ENCODE measurements at places on chromosomes 7 and 10.

GRCh38 chr7:145624618-145625017 lies 492.0 kb upstream of the CNTNAP2 start:
- DNase-seq = no peak

DNA sequence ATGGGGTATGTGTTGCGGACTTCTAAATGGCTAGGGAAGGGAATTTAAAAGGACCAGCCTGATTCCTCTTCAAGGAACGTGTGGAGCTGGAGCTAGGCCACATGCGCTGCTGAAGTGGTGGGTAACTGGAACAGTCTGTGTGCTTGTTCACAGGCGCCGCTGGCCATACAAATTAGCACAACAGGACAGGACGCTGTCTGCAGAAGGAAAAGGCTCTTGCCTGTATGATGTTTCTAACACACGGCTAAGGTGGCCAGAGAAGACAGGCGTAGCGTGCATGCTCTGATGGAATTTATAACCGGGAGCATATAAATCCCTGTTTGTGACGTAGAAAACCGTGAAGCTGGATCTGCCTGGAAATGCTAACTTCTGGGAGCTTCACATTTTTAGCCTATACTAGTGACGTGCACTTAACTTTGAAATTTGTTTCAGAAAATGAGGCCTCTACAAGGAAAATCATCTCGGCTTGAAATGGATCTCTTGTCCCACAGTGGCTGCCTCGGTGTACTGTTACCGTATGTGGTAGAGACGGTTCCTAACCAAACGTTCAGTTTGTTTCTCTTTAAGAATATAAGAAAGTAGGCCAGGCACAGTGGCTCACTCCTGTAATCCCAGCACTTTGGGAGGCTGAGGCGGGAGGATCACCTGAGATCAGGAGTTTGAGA lies 569.4 kb downstream of the PTPRN2 start:
- no peak for DNase-seq

- DNase-seq = no peak
Measured at GRCh38 chr7:5694221-5694754, 87.2 kb downstream of the RNF216 start.

DNA sequence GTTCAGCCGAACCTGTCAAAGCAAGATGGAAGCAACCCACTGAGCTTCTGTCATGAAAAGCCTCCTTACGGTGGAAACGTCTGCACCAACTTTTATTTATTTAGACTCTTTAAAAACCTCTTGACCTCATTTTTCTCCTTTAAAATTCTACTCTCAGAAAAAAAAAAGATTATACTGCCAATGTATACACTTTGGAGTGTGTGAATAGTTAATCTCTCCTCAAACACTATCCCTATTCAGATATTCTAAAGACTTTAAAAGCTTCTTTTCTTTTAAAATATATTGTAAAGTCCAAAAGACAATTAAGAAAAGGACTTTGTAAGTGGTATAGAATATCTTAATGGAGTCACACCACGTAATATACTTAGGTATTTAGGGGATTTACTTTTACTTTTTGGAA lies 335.2 kb upstream of the SEMA3D start:
- no peak for DNase-seq

DNA sequence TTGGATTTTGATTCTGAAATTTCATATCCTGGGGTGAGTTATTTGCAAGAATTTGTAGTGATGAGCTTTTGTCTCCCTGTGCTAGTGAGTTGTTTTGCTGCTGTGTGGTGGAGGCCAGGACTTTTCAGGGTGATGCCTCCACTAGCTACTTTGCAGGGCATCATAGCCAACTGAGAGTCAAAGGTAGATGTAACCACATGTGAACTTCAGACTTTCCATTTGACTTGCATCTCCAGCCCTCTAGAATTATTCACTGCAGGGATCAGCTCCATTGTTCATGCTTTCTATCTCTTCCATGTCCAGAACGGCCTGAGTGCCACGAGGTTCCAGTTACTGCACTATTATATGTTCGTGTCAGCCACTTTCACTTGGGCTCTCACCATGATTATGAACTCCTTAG lies 534.3 kb downstream of the GRM8 start:
- DNase-seq = no peak

DNA sequence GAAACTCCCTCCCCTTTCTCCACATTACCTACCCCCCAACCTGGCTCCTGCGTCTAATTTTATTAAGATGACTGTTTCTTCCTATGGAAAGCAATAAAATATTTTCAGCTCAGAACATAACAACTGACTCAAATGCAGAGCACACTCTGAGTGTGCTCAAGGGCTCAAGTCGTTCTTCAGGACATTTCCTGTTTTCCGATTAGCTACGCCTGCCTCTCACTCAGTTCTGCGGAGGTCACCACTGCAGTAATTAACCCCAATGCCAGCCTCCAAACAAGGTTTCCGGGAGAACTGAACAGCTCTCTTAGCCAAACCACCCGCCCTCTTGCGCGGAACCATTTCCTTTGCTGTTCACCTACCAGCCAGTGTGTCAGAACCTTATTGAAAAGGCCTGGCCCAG lies 19.3 kb downstream of the MYOF start:
- peak; percentile 30 for DNase-seq

- DNase-seq = no peak
Measured at GRCh38 chr7:91007371-91007770, 256.9 kb upstream of the FZD1 start.

DNA sequence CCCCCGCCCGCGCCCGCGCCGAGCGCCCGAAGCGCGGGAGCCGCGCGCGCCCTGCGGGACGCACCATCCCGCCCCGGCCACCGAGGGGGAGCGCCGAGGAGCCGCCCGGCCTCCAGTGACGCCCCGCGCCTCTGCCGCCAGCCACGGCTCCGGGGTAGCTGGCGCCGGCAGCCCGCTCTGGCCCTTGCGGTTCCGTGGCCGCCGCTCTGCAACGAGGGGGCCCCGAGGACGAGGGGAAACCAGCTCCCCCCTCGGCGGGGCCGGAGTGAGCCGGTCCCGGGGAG lies at the start of gene PAXIP1:
PAXIP1 (minus strand) TSS at position 33 of the 284 bp plus-strand sequence. CDS start 195 bp downstream, outside the sequence.
- peak; percentile 73 for DNase-seq

GRCh38 chr10:131231965-131232541 lies 79.5 kb downstream of the TCERG1L start:
- no peak for DNase-seq

DNA sequence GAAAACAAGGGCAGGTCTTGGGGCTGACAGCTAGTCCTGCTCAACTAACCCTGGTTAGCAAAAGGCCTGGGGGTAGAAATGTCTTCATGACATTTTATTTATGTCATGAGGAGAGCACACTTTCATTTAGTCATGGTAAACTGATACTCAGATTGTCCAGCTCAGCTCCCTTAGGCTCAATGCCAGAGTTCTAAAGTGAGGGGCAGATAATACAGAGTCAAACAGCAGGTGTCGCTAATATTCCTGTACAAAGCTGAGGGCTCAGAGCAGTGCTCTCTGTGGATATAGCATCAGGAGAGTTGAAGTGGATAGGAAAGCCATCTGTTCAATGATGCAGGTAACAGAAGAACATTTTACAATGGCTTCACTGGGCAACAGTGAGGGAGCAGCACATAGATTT lies 26.8 kb upstream of the CALCR start:
- no peak for DNase-seq

DNA sequence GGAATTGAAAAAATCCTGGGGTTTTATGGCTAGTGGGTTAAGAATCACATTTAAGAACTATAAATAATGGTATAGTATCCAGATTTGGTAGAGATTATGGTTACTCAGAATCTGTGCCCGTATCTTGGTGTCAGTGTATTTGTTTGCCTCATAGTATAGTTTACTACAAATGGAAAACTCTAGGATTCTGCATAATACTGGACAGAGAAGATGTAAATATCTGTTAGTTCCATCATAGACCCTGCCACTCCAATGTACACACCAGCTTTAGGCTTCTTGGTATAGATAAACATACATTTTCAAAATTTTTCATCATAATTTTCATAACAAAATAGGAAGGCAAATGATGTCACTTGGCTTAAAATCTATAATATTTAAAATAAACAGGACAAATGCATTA lies 108.1 kb downstream of the CFTR start:
- DNase-seq = no peak

DNA sequence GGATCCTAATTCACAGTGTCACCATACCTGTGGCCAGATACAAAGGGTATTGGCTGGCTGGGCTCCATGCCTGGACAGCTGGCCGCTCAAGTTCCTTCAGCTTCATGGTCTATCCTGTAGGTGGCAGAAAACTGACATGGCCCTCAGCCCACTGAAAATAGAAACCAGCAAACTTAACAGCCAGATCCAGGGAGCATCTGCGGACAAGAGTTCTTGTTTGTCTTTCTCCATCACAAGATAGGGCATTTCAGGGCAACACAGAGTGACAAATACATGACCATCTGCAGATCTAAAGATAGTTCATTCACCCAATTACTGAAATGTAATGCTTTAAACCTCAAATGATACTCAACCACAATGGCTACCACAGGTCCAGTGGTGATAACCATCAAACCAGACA lies 2.8 kb downstream of the SEC31B start:
- no peak for DNase-seq

GRCh38 chr7:29356631-29357030 lies 162.1 kb downstream of the CHN2 start:
- no peak for DNase-seq

GRCh38 chr10:1155791-1156615 lies 99.8 kb downstream of the WDR37 start:
- DNase-seq = no peak

- DNase-seq = no peak
Measured at GRCh38 chr7:154777489-154777888, 225.4 kb downstream of the PAXIP1 start.

DNA sequence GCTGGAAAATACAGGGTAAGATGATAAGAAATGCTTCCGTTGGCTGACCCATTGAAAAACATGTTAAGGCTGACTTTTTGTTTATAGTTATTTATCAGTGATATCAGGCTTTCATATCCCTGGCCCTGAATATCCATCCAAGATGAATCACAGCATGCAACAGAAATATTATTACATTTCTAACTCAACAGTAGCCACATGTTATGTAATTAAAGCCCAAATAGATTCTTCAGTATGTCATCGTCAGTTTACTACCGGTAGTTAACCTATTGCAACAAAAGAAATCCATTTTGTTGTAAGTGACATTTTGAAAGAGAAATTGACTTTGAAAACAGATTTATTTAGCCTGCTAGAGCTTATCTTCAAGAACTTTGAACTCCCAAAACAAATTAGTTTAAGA lies 354.1 kb upstream of the CELF2 start:
- DNase-seq = no peak

- DNase-seq = no peak
Measured at GRCh38 chr7:29278337-29279069, 83.9 kb downstream of the CHN2 start.

DNA sequence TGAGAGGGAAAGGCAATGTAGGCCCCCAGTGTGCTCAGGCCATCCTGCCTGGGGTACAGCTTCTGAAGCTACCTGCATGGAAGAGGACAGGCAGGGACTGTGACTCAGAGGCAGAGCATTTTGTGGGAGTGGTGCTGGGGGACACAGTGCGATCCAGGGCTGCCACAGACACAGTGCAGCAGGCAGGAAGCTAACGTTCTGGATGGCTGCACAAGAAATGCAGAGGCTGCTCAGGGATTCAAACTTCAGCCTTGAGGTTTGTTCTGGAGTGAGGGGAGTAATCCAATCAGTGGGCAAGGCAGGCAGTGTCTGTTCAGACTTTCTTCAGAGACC lies 648.0 kb upstream of the IGFBP3 start:
- no peak for DNase-seq

- peak; percentile 22 for DNase-seq
Measured at GRCh38 chr7:123747620-123748141, 1.1 kb downstream of the WASL start.

GRCh38 chr7:84744385-84744784 lies 442.5 kb downstream of the SEMA3D start:
- no peak for DNase-seq

DNA sequence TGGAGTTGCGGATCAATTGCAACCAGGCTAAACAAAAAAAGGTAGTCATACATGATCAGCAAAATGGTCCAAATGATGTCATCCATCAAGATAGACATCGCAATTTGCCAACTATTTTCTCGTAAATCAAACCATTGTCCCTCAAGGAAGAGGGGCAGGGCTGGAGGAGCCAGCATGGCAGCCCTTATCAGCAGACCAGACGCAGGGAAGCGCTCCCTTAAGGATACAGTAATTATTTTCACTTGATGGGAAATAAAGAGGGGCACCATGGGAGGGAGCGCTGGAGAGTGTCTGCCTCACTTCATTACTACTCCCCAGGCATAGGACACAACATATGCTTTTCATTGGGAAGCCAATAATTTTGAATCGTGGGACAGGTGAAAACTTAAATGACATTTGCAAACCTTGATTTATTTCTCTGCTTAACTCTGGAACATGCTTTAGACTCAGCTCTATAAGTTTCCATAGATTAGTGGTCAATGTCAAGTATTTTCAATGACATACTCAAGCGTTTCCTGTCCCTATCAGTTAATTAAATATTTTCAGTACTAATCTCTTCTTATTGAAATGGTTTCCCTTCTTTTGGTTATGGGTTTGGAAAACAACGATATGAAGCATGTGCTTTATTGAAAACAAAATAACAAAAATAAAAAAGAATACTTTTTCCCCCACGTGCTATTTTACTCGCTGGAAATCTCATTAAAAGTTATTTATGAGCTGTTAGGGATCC lies 202.4 kb upstream of the HABP2 start:
- no peak for DNase-seq

- no peak for DNase-seq
Measured at GRCh38 chr10:28326516-28327490, 23.9 kb upstream of the MPP7 start.

DNA sequence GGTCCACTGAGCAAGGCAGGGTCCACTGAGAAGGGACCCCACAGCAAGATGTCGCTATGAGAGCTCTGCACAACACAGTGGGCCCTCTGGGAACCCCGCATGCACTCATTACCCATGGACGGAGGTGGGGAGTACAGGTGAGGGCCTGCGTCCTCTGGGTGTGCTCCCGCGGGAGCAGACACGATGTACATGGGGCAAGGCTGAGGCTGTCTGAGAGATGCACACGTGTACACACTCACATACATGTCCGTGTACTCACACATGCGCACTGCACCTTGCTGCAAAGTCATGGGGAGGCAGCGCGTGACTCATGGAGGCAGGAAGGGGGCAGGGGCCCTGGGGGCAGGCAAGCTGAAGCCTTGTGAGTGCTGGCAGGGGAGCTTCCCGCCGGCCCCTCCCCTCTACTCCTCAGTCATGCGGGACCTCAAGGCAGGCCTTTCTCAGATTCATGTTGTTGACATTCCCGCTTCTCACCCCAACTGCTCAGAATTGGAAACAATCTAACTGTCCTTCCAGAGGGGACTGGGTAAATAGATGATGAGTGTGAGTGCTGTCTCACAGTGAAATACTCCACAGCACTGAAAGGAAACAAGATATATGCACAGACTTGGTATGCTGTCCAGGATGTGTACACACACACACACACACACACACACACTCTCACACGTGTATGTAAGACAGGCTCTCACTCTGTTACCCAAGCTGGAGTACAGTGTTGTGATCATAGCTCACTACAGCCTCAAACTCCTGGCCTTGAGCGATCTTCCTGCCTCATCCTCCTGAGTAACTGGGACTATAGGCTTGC lies 40.0 kb downstream of the GOLGA7B start:
- no peak for DNase-seq

DNA sequence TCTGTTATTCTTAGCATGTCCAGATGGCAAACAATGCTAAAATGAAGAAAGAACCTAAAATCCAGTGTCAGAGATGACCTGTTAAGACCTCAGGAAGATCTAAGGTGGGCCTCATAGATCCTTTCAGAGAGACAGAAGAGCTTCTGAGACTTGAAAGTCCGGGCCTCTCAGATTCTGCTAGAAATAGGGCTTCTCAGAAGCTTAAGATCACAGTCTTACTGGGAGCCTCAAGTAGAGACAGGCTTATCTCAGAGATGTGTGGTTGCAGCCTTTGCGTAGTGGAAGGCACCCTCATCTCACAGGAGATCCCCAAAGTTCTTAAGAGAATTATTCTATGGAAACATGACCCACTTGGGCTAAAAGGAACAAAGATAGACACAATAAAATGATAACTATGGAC lies 642.8 kb downstream of the TNS3 start:
- DNase-seq = no peak

Measured in CD4-positive, alpha-beta T cell treated with Interleukin-21 for 1 hour (primary cell).